ENCODE measurements at places on chromosomes 16 and 17.

- DNase-seq = no peak
These were observed 34.3 kb downstream of the VAT1L start for GRCh38 chr16:77822661-77823060.

GRCh38 chr16:3797904-3798811, 80.8 kb upstream of the TRAP1 start:
- peak; percentile 13 for DNase-seq

GRCh38 chr16:69031877-69032301, 73.6 kb upstream of the HAS3 start:
- no peak for DNase-seq

GRCh38 chr17:15742051-15742795, 10.1 kb downstream of the TBC1D26 start:
- DNase-seq = no peak

GRCh38 chr16:84396537-84397008, 28.2 kb downstream of the ATP2C2 start:
- no peak for DNase-seq

DNA sequence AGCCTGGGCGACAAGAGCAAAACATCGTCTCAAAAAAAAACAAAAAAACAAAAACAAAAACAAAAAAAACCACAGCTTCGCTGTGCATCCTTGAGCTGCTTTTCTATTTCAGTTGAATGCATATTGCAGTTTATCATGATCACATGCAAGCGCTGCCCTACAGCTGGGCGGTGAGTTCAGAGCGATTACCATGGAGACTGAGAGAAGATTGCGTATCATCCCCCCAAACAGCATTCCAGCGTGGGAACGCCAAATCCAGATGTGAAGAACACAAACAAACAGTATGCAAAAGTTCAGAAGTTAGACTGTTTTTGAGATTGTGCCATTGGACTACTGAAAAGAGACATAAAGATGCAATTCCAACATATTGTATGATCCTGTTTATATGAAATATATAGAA, 15.1 kb upstream of the SLC52A1 start:
- no peak for DNase-seq

DNA sequence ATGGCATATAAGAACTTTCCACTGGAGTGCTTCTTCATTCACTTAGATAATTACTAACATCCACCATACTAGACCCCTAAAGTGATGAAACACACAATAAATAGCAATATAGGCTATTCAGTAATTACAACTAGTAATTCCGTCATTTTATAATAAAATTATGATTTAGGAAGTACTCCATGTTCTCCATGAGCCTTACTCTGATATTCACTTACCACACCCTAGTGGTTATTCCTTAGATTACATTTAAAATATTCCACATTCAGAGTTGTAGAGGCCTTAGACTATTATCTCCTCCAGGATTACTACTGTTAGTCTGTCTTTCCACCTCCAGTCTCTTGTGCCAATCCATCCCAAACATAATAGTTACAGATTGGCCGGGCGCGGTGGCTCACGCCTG, 62.4 kb downstream of the STH start:
- peak; percentile 68 for DNase-seq

DNA sequence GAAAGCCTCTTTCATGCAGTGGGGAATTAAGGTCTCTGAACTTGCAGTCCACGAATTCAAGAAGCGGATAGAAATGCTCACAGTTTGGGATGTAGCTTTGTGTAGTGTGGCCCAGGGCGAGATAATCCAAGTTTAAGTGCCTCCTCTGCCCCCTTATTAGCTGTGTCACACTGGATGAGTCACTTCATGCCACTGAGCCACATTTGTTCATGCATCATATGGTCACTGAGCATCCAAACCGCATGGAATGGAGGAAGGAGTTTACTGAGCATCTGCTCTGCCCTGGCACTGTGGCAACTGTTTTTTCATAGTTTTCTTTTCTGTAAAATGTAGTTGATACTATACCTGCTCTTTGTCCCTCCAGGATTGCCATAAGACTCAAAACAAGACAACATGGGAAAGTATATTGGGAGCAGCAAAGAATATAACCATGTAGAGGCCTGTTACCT, 15.1 kb upstream of the DHX8 start:
- DNase-seq = peak; percentile 92

DNA sequence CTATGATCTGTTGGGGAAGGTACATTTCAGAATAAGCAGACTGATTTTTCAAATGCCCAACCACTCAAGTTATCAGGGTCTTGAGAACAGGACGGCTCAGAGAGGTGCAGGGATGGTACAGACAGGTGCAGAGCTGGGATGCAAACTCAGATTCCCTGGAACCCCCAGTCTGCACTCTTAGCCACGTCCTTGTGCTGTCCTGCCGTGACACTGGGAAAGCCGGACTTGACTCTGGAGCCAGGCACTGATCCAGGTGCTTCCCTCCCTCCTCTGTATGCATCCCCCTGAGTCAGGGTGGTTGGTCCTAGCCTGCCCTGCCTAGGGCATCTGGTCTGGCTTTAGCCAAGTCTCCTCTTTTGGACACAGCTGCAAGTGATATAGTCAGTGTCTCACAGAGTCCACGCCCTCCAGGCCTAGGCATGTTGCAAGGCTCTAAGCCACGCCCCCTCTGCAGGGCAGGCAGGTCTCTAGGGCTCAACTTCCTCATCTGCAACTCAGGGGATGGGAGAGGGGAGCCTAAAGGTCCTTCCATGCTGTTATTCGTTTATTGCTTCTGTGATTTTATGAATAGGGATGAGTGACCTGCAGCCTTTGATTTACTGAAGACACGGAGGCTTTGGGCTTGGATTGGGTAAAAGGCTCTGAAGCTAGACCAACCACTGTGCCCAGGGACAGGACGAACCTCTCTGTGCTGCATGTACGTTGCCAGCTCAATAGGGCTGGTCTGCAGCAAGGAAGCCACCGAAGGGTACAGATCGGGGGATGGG, 97.3 kb downstream of the SDK2 start:
- DNase-seq = peak; percentile 3

GRCh38 chr16:24430954-24431760, 108.2 kb upstream of the RBBP6 start:
- DNase-seq = peak; percentile 35

DNA sequence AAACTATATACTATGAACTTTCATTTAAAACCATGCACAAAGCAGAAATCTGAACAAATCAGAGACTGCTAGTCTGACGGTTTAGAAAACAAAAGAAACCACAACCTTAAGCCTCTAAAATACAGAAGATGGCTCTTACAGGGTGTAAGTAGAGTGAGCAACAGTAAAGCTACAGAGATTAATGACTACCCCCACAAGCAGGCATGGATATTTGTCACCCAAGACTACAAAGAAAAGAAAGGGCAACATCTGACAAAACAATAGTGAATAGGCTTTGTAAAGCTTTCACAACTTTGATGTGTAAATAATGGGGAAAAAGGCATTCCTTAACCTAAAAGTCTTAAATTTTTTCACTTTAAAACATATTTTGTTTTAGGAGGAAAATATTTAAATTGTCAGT, 75.0 kb downstream of the SPAG9 start:
- DNase-seq = no peak

- no peak for DNase-seq
These were observed 67.9 kb downstream of the CEP95 start for GRCh38 chr17:64574646-64575045.

GRCh38 chr16:56828647-56829046, 36.4 kb upstream of the SLC12A3 start:
- no peak for DNase-seq

- peak; percentile 58 for DNase-seq
These were observed 62.8 kb upstream of the B4GALNT2 start for GRCh38 chr17:49069585-49070273.

DNA sequence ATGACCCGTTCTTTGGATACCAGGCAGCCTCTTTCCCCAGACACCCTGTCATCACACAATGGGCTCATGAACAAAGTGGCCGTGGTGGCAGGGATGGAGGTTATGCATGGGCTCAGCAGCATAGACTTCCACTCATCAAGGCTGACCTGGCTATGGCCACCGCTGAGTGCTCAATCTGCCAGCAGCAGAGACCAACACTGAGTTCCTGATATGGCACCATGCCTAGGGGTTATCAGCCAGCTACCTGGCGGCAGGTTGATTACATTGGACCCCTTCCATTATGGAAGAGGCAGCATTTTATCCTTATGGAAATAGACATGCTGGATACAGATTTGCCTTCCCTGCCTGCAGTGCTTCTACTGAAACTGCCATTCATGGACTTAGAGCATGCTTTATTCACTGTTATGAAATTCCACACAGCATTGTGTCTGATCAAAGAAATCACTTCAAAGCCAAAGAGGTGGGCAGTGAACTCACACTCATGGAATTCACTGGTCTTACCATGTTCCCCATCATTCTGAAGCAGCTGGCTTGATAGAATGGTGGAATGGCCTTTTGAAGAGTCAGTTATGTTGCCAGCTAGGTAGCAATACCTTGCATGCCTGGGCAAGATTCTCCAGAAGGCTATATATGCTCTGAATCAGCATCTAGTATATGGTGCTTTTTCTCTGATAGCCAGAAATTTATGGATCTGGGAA, 160.6 kb downstream of the PRKCB start:
- DNase-seq = no peak

GRCh38 chr16:51408357-51408756, 257.3 kb upstream of the SALL1 start:
- peak; percentile 71 for DNase-seq

GRCh38 chr16:61829631-61830030, 206.6 kb downstream of the CDH8 start:
- DNase-seq = no peak

DNA sequence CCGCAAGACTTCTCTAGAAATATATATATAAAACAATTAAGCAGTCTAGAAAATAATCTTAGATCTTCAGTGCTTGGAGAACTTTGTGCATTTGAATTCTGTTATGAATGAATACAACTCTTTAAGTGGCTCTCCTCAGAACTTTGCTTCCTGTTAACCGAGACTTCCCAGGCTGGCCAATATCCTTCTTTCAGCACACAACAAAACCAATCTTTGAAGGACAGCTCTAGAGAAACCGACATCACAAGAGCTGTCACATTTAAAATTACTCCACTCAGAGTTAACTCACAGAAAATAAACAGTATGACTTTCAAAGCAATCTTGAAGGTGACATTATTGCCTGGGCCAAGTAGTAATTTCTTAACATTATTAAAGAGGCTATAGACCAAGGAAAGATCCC, 49.7 kb upstream of the ITGA2B start:
- DNase-seq = no peak

DNA sequence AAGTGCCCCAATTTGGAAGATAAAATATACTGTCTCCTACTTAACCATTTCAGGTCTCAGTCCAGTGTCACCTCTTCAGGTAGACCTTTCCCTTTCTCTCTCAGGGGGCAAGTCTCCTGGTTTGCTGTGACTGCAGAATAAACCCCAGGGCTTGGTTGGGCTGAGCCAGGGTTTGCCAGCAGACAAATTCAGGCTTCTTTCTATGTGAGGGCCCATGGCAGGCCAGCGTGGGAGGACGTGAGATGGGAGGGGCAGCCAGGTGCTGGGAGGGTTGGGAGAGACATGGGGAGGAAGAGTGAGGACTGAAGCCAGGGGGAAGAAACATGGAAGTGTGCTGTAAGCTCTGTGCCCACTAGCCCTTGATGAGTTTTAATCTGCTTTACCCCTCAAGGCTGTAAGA, 163.2 kb downstream of the SPECC1 start:
- DNase-seq = no peak

- DNase-seq = peak; percentile 12
These were observed 1.1 kb downstream of the NDEL1 start for GRCh38 chr17:8436844-8437171.

DNA sequence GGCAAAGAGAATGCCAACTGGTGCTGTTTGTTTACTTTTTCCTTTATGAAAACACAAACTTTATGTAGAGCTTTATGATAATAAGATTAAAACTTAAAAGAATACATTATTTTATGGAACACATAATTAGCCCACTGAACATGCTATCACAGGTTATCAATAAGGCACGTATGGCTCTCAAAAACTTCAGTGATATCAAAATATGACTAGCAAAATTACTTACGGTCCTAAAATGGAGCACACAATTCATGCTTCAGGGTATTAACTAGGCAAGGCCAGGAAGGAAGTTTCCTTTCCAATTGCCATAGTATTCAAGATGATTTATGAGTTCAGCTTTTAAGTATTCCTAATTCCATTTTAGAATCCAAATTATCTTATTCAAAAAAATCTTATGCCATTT, 3.6 kb downstream of the RNF43 start:
- DNase-seq = no peak

GRCh38 chr17:10815319-10815718, 11.4 kb upstream of the TMEM238L start:
- no peak for DNase-seq

DNA sequence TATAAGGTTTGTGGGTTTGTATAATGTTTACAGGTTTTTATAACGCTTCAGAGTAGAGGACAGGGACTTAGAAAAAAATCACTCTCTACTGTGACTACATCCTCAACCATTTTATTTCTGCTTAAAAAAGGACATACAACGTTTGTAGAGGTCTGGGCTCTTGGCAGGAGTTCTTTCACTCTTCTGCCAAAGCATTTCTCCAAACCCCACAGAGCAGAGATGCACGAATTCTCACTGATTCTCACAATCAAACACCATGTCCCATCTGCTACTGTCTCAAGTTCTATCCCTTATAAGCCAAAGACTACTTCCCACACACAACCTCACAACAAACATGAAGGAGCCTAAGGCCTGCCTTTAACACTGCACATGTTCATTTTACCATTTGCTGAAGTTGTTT, 7.0 kb upstream of the ANKFY1 start:
- no peak for DNase-seq

- DNase-seq = peak; percentile 48
These were observed 4.0 kb downstream of the TAC4 start for GRCh38 chr17:49843774-49844350.

- no peak for DNase-seq
These were observed 2.8 kb upstream of the ARHGAP27 start for GRCh38 chr17:45435481-45435880.

- peak; percentile 24 for DNase-seq
These were observed 115.1 kb downstream of the HIC1 start for GRCh38 chr17:2170023-2170422.

DNA sequence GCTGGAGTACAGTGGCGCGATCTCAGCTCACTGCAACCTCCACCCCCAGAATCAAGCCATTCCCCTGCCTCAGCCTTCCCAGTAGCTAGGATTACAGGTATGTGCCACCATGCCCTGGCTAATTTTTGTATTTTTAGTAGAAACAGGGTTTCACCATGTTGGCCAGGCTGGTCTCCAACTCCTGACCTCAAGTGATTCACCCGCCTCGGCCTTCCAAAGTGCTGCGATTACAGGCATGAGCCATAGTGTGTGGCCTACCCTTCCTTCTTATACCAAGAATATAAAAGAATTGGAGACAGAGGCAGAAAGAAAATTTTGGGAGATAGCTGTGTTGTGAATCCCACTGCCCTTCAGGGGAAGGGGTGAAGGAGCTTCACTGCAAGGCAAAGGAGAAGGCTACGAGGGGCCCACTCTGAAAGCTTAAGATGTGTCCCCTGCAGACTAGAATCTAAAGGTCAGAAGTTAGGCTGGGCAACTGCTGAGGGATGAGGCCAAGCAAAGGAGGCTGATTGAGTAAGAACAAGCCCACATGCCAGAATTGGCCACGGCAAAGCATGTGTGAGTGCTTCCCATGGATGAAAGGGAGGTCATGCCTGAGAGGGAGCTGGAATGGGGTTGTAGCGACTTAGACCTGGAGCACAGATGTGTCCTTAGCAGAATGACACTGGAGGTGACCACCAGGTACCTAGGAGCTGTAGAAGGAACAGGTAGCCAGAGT, 8.4 kb upstream of the CRYBA1 start:
- DNase-seq = peak; percentile 70

GRCh38 chr17:9825641-9826150, at the start of gene GLP2R:
TSS of gene GLP2R (plus strand) at chr17:9825924. CDS start at chr17:9826064, 140 bp downstream.
- DNase-seq = no peak

- DNase-seq = no peak
These were observed 35.6 kb downstream of the CRLF3 start for GRCh38 chr17:30788918-30789317.

GRCh38 chr16:71576971-71577370, at the start of gene TAT:
TSS of gene TAT (minus strand) at chr16:71577092. CDS start at chr16:71576415, 677 bp downstream.
- DNase-seq = no peak
